ENCODE measurements at places on chromosomes 4 and X. TPM values are rescaled to one million over a fixed set of nuclear protein-coding genes. Genes with fewer than 3 reads are reported as not detected.
A peak's percentile ranks its signal among the peaks of the same experiment; 100 is the strongest.

Gene PNMA5
- total RNA-seq, result not detected

Gene MMGT1
- total RNA-seq, result 24.1 TPM

DNA sequence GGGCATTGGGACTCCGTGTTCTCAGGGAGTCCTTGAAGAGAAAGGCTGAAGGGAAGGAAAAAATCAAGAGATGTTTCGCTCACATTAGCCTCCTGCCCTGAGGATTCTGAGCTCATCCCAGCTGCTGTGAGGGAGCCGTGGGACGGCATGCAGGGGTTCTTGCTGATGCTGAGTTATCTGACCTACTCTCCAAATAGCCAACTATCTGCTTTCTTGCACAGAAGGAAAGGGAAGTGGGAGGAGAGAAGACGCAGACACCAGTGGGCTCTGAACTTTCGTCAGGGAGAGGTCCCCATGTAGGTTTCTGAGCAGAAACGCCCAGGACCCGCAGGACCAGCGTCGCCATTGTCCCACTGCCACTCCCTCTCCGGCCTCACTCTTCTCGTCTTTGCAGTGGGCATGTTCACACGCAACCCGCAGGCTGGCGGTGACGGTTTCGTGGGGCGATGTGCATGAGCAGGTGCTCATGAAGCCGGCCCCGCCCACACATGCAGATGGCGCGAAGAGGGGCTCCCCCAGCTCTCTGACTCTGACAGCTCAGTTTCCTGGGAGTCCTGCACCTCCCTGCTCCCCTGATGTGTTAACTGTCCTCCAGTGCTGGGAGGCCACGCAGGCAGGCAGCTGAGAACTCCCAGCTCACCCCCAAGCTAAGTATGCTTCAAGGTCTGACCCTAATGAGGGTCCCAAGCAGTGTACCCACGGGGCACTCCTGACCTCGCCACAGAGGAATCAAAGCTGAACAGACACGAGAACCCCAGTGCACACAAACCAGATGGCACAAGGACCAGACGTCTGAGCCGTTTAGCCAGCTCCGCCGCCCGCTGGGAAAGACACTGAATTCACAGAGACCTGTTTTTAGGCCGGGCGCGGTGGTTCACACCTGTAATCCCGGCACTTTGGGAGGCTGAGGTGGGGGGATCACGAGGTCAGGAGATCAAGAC, 13.6 kb upstream of the ABLIM2 start:
- H3K36me3 ChIP-seq, result no peaks in the 10 kb centered on the region
- no peak overlapping the region for H3K27ac ChIP-seq
- DNase-seq, result no peak
- peaks cover 11% of the 10 kb centered on the region for H3K4me1 ChIP-seq
- H3K27me3 ChIP-seq, result peaks cover 1% of the 10 kb centered on the region
- H3K4me3 ChIP-seq, result no peak overlapping the region

Gene ARSJ
- 50.7 TPM for total RNA-seq

DNA sequence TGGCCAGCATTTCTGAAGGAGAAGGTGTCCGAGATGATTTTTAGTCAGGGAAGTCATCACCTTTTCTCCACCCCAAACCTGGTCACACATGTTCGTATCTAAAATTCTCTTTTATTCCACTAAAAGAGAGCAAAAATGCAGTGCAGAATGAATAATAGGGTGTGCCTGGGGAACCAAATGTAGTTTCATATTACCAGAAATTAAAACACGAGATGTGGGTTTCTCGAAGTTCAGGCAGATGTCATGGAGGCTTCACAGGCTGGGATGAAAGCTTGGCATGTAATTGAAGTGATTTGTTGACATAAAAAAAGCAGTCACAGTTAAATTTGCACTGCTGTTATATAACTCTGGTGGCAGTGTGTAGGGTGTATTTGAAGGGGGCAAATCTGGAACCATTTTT, 165.5 kb upstream of the PDE5A start:
- H3K27ac ChIP-seq, result no peak overlapping the region
- no peaks in the 10 kb centered on the region for H3K36me3 ChIP-seq
- DNase-seq, result no peak
- H3K4me1 ChIP-seq, result no peaks in the 10 kb centered on the region
- no peak overlapping the region for H3K4me3 ChIP-seq
- no peaks in the 10 kb centered on the region for H3K27me3 ChIP-seq

Gene IGFBP7
- 61.9 TPM for total RNA-seq

Gene TMSB15C
- total RNA-seq, result 1.3 TPM

DNA sequence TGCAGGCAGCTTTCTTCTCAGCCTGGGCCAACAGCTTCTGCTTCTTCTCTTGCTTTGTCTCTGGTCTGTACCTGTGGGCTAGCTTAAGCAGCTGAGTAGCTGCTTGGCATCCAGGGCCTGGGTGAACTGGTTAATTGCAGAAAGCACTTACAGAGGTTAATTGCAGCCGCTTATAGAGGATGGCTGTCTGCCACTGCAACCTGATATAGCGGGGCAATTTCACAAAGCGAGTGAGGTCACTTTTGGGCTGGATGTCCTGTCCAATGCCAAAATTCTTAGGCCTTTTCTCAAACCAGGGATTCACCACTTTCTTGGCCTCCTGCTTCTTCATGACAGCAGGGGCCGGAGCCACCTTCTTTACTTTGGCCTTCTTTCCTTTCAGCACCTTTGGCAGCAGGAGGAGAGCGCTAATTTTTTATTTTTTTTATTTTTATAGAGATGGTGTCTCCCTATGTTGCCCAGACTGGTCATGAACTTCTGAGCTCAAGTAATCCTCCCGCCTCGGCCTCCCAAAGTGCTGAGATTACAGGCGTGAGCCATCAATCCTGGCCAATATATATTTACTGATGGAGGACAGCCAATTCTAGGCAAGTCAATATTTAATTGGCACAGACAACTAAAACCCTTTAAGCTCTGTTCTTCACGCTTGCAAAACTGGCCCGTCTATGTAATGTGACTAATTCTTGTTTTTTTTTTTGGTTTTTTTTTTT, 61.0 kb downstream of the ENOPH1 start:
- no peaks in the 10 kb centered on the region for H3K4me1 ChIP-seq
- H3K4me3 ChIP-seq, result no peak overlapping the region
- no peak for DNase-seq
- no peak overlapping the region for H3K27ac ChIP-seq
- no peaks in the 10 kb centered on the region for H3K27me3 ChIP-seq
- no peaks in the 10 kb centered on the region for H3K36me3 ChIP-seq

GRCh38 chrX:136880003-136880451, 498 bp downstream of the RBMX start:
- no peaks in the 10 kb centered on the region for H3K27me3 ChIP-seq
- peaks cover 43% of the 10 kb centered on the region for H3K36me3 ChIP-seq
- H3K27ac ChIP-seq, result peak overlapping the region; percentile 94
- no peaks in the 10 kb centered on the region for H3K4me1 ChIP-seq
- H3K4me3 ChIP-seq, result peak overlapping the region; percentile 82
- DNase-seq, result no peak

DNA sequence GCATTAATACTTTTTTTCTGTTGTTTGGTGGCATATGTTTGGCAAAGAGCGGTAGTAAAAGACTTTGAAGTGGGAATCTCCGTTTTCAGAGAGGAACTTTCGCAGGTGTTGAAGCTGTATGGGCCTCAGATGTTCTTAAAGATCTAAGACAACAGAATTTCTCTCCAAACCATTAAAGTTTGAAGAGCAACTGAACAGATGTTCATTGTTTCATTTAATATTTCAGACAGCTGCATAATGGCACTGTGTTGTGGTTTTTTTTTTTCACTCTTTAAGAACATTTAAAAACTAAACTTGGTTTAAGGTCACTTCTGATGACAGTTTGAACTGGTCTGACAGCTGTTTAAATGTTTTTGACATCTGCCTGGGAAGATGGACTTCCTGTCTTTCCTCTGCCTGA, 882.7 kb upstream of the PCDH10 start:
- no peak overlapping the region for H3K27ac ChIP-seq
- no peak overlapping the region for H3K4me3 ChIP-seq
- no peak for DNase-seq
- no peaks in the 10 kb centered on the region for H3K36me3 ChIP-seq
- H3K27me3 ChIP-seq, result no peaks in the 10 kb centered on the region

- no peak for DNase-seq
- no peak overlapping the region for H3K27ac ChIP-seq
- H3K27me3 ChIP-seq, result no peaks in the 10 kb centered on the region
- H3K36me3 ChIP-seq, result no peaks in the 10 kb centered on the region
These were observed 41.5 kb upstream of the DCAF8L2 start for GRCh38 chrX:27548624-27549023.

Gene WDFY3
- total RNA-seq, result 90.7 TPM

DNA sequence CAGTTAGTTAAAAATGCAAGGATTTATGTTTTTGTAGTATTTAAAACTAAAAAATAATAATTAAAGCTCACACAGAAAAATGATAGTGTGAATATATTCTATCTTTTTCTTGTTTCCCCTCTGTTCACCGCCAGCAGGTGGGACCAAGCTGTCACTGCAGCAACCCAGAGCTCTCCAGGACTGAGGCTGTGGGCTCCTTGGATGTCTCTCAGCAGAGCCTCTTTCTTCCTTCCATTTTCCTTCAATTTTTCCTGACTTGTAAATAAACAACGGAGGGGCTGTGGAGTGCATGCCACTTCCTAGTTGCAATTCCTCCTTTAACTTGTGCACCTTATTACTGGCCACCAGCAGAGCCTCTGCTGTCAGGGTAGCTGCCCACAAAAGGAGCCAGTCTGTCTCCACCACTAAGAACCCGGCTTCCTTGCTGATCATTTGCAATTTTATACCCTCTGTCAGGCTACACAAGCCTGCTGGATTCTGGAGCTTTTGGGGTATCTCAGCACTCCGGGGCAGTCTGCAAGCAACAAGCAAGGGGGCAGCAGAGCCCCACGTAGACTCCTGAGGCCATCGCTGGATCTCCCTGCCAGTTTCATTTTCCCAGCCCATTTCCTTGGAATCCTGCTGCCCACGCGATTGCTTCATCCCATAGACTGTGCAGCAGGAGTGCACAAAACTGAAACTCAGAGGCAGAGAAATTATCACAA, 1467.4 kb downstream of the C4orf33 start:
- H3K4me1 ChIP-seq, result peaks cover 17% of the 10 kb centered on the region
- H3K4me3 ChIP-seq, result peak overlapping the region; percentile 74
- peak overlapping the region; percentile 17 for H3K27ac ChIP-seq
- peak; percentile 91 for DNase-seq

DNA sequence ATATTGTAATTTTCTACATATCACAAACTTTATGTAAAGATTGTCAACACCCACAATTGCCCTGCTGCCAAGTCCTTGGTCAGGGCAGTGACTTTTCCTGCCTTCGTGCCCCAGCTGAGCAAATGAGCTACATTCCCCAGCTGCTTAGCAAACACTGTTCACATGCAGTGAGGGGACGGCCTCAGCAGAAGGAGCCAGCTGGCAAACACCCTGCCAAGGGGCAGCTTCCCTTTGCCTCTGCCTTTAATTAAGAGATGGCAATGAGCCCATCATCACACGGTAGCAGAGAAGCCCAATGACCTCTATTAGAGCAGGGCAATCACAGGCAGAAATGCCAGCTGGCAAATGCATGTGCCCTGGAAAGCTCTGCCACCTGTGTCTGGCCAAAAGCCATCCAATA, 253.4 kb downstream of the EPHA5 start:
- no peak overlapping the region for H3K27ac ChIP-seq
- DNase-seq, result peak; percentile 8
- no peaks in the 10 kb centered on the region for H3K27me3 ChIP-seq
- no peaks in the 10 kb centered on the region for H3K4me1 ChIP-seq

Gene RNF175
- total RNA-seq, result 0.66 TPM

GRCh38 chrX:66553973-66554372, 84.9 kb downstream of the EDA2R start:
- H3K27ac ChIP-seq, result no peak overlapping the region
- no peak for DNase-seq
- H3K4me1 ChIP-seq, result no peaks in the 10 kb centered on the region
- no peaks in the 10 kb centered on the region for H3K27me3 ChIP-seq
- H3K36me3 ChIP-seq, result no peaks in the 10 kb centered on the region

- H3K27ac ChIP-seq, result no peak overlapping the region
- H3K4me1 ChIP-seq, result peaks cover 8% of the 10 kb centered on the region
- no peaks in the 10 kb centered on the region for H3K27me3 ChIP-seq
- no peak for DNase-seq
- peaks cover 14% of the 10 kb centered on the region for H3K36me3 ChIP-seq
These were observed 294.1 kb downstream of the ARHGAP10 start for GRCh38 chr4:148025981-148026380.

Gene SAGE1
- not detected for total RNA-seq

- H3K4me1 ChIP-seq, result no peaks in the 10 kb centered on the region
- H3K4me3 ChIP-seq, result no peak overlapping the region
- H3K36me3 ChIP-seq, result no peaks in the 10 kb centered on the region
- DNase-seq, result no peak
- H3K27ac ChIP-seq, result no peak overlapping the region
These were observed 47.7 kb downstream of the SOD3 start for GRCh38 chr4:24843096-24843495.

Gene BEX4
- total RNA-seq, result not detected
